Activated CD4-positive, CD25-positive, alpha-beta regulatory T cell (primary cell): ENCODE measurements at places on chromosomes 4 and X.

DNA sequence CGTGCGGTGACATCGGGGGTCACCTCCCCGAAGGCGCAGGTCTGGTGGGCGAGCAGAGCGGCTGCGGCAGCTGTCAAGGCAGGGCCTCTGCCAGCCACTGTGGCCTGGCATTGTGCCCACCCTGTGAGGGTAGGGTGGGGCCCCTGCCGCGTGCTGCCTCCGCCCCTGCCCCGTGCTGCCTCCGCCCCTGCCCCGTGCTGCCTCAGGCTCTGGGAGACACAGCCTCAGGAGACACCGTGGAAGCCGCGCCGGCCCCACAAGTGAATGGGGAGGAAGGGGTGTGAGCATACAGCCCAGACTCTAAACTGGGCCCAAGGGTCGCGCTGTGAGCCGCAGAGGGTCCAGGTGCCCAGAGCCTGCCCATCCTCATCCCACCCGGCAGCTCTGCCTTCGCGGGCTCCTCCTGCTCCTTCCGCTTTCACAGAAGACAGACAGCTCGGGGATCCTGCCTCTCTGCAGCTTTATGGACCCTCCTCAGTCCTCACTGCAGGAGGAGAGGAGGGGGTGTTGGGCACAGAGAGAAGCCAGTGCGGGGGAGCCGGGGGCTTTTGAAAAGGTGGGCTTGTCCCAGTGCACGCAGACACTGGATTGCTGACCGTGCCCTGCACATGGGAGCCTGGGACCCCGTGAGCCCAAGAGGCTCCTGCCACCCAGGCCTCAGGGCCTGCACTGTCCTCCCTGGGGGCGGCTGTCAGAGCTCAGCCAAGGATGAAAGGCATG, 27.4 kb downstream of the PCGF3 start:
- DNase-seq: no peak

GRCh38 chr4:62135565-62136156, 935.5 kb downstream of the ADGRL3 start:
- DNase-seq: no peak

GRCh38 chrX:120746153-120746552, 116.3 kb upstream of the C1GALT1C1 start:
- DNase-seq: no peak

GRCh38 chrX:68978255-68978654, 149.4 kb downstream of the EFNB1 start:
- DNase-seq: no peak

- no peak for DNase-seq
Measured at GRCh38 chr4:5710961-5711478, at the start of gene EVC. Gene EVC, plus strand, starts transcription at chr4:5711201. Its CDS starts 180 bp downstream, at chr4:5711381.

- peak; percentile 25 for DNase-seq
Measured at GRCh38 chrX:153554519-153555167, 37.2 kb downstream of the ATP2B3 start.

- no peak for DNase-seq
Measured at GRCh38 chr4:33200377-33200776, 2480.2 kb downstream of the PCDH7 start.

GRCh38 chrX:28549838-28550237, 37.4 kb upstream of the IL1RAPL1 start:
- no peak for DNase-seq

DNA sequence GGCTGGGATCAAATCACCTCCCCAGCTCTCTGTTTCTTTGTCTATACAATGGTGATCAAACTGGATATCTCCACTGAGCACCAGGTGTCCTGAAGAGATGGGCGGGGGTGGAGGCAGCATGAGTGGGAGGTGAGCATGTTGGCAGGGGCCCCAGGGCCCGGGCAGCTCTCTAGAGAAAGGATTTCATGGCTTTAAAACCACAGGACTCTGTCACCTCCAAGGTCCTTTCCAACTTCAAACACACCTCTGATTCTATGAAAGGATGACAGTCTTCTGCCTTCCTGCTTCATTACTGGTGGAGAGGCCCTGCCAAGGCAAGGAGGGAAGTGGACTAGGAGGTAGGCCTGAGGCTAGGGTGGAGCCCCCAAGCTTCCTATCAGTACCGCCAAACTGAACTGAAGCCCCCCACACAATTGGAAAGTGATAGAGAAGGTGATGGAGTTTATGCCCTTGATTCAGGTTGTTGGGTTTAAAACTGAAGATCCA, 38.6 kb downstream of the TRIM2 start:
- no peak for DNase-seq

- no peak for DNase-seq
Measured at GRCh38 chr4:147284256-147284835, 196.6 kb upstream of the EDNRA start.

GRCh38 chrX:148722966-148723365, 222.5 kb downstream of the AFF2 start:
- DNase-seq: no peak
